CD4-positive, alpha-beta T cell treated with Interleukin-4 for 1 hour (primary cell): ENCODE measurements at places on chromosomes 5 and 9.

- no peak for DNase-seq
Measured at GRCh38 chr9:108322326-108323098, 533.3 kb downstream of the ACTL7B start.

- no peak for DNase-seq
Measured at GRCh38 chr9:7171396-7172153, 413.8 kb downstream of the KDM4C start.

DNA sequence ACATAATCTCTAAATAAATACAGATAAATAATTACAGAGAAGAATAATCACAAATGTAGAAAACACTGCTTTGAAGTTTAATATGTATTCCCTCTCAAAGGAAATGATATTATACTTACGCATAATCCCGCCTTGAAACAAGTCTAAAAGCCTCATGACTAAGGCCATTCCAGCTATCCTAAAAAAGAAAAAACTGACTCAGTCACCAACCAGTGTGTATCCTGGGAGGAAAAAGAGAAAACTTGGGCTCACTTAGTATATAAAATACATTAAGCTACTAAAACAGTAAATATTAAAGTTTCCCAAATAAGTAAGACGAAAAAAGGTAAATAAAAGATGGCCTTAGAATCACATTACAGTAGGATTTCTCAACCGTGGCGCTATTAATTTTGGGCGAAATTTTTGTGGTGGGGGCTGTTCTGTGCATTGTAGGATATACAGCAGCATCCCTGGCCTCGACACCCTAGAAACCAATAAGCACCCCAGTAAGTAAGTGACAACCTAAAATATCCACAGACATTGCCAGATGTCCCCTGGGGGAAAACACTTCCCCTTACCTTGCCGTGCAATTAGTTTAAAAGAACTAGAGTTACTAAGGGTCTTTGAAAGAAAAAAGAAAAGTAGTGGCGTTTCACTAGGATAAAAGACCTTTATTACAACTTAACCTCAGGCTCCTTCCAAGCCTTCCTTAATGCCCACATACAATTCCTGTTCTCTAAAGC lies 1.1 kb downstream of the HSPA9 start:
- no peak for DNase-seq

- no peak for DNase-seq
Measured at GRCh38 chr9:103713631-103714030, 380.5 kb upstream of the SMC2 start.

GRCh38 chr9:4854265-4854590 lies 61.5 kb downstream of the RCL1 start:
- no peak for DNase-seq

- no peak for DNase-seq
Measured at GRCh38 chr5:124000538-124000937, 488.6 kb downstream of the CSNK1G3 start.

GRCh38 chr9:132077881-132078698 lies 1.6 kb downstream of the MED27 start:
- DNase-seq = peak; percentile 59

- peak; percentile 66 for DNase-seq
Measured at GRCh38 chr9:129235931-129236331, 57.9 kb upstream of the IER5L start.

DNA sequence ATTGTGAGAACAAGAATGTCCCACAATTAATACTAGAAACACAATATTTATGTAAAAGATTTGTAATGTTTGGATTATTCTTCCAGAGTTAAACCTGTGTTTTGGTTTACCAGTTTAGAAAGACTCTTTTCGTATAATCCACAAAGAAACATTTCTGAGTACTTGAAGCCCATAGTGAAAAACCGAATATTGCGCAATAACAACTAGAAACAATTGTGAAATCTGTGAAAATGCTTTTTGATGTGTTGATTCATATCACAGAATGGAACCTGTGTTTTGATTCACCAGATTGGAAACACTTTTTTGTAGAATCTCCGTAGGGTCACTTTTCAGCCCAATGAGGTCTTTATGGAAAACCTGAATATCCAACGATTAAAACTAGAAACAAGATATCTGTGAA lies 386.2 kb downstream of the PRDM9 start:
- no peak for DNase-seq
